Muscle of back (tissue), 13 donors: ENCODE measurements at places on chromosomes 11 and 22. TPM values are rescaled to one million over a fixed set of nuclear protein-coding genes. Genes with fewer than 3 reads are reported as not detected.

Gene PHLDA2
- polyA plus RNA-seq: not detected

Gene MRGPRX4
- polyA plus RNA-seq: not detected

Gene DEFB108B
- not detected for polyA plus RNA-seq

Gene NXPE2
- 0.29 TPM for polyA plus RNA-seq

Gene AHNAK
- polyA plus RNA-seq: 285 TPM

Gene RIC3
- 0.44 TPM for polyA plus RNA-seq

Gene RBFOX2
- 179 TPM for polyA plus RNA-seq

Gene CDC42BPG
- 0.53 TPM for polyA plus RNA-seq
